ENCODE measurements at places on chromosomes 7 and 10. TPM values are rescaled to one million over a fixed set of nuclear protein-coding genes. Genes with fewer than 3 reads are reported as not detected.

Gene NSMCE4A
- total RNA-seq, result 11.7 TPM

Gene AASS
- total RNA-seq, result 22.4 TPM

Gene TNS3
- 22.8 TPM for total RNA-seq

Gene EIF4EBP2
- total RNA-seq, result 12.8 TPM

Gene C10orf90
- not detected for total RNA-seq

Gene APBB1IP
- 1.6 TPM for total RNA-seq

Gene GPR85
- total RNA-seq, result 1.9 TPM

Gene MMD2
- total RNA-seq, result not detected

Gene SYCE1
- under 0.01 TPM for total RNA-seq

Gene OR2A5
- total RNA-seq, result not detected

Gene CSGALNACT2
- total RNA-seq, result 17.6 TPM

Gene CALCR
- total RNA-seq, result not detected

Gene ADARB2
- total RNA-seq, result not detected

Gene TAS2R41
- not detected for total RNA-seq

Gene FRAT1
- total RNA-seq, result 2.2 TPM

Gene TSPAN33
- total RNA-seq, result 0.16 TPM

Gene RNLS
- 12.6 TPM for total RNA-seq

Gene TMEM130
- total RNA-seq, result 1.3 TPM

Gene FZD8
- total RNA-seq, result 6.0 TPM

Gene NEUROG3
- total RNA-seq, result not detected

Gene CDHR3
- 5.4 TPM for total RNA-seq

Gene POLR3A
- total RNA-seq, result 14.3 TPM

Gene GSAP
- total RNA-seq, result 3.2 TPM

Gene KIF20B
- total RNA-seq, result 4.4 TPM

Gene MBLAC1
- 4.7 TPM for total RNA-seq

Gene ZNF804B
- not detected for total RNA-seq

Gene ADAM12
- total RNA-seq, result 9.1 TPM

Gene FFAR4
- not detected for total RNA-seq

Gene CALML3
- not detected for total RNA-seq

Gene LHFPL3
- total RNA-seq, result not detected

Gene FEZF1
- not detected for total RNA-seq

Gene OR2A42
- total RNA-seq, result not detected

Gene LIPK
- total RNA-seq, result not detected

Gene WDFY4
- not detected for total RNA-seq

Gene DLG5
- total RNA-seq, result 33.9 TPM

Gene ANKIB1
- total RNA-seq, result 39.0 TPM

Gene CFTR
- total RNA-seq, result not detected

Gene TMEM273
- not detected for total RNA-seq

Gene TRIM50
- total RNA-seq, result not detected

Gene MEOX2
- total RNA-seq, result 0.16 TPM

Gene NOS3
- total RNA-seq, result 0.17 TPM

Gene ASAH2B
- total RNA-seq, result 0.94 TPM

Gene ING3
- 7.9 TPM for total RNA-seq

Gene GIMAP1
- 0.09 TPM for total RNA-seq

Gene CFAP58
- 1.3 TPM for total RNA-seq

Gene AKR1C8
- not detected for total RNA-seq

Gene LLCFC1
- not detected for total RNA-seq

Gene DAGLB
- total RNA-seq, result 9.9 TPM

Gene CUZD1
- 0.47 TPM for total RNA-seq

Gene GRID1
- not detected for total RNA-seq

Measured in bronchial smooth muscle cell (primary cell).